ENCODE measurements at places on chromosomes 13 and 19. TPM values are rescaled to one million over a fixed set of nuclear protein-coding genes. Genes with fewer than 3 reads are reported as not detected.

ZNF253 gene
- 1.4 TPM for total RNA-seq

DNA sequence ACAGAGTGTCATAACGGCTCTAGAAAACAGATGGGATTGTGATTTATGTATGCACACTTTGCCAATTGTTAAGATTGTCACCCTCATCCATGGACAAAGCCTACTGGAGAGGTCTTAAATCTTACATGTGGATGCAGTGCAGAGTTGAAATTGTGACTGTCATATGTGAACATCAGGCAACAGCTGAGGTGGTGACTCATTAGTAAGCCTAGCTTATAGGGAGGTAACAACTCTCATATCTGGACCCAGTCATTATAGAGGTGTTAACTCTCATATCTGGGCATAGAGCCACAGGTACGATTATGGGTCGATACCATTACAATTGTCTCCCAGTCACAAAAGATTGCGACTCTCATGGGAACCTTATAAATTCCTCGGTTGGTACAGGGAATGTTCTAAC lies 29.8 kb upstream of the ZNF254 start:
- no peak for DNase-seq

DNA sequence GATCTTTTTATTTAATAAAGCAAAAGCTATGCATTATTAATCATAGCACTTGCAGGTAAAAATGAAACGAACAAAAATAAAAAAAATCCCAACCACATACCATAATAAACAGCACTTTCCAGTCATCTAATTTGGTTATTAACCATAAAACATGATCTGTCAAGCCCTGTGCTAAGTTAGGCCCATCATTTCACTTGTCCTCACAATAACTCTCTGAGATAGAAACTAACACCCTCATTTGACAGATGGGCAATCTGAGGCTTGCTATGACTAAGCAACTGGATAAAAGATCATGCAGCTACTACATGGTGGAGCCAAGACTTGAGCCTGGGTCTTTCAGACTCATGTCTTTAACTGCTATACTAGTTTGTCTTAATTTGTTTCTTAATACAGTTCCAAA lies 21.8 kb downstream of the PROSER1 start:
- DNase-seq: no peak

- DNase-seq: no peak
Observed at GRCh38 chr19:54916822-54917221, 10.9 kb downstream of the NCR1 start.

KIR3DL2 gene
- total RNA-seq: not detected

DNA sequence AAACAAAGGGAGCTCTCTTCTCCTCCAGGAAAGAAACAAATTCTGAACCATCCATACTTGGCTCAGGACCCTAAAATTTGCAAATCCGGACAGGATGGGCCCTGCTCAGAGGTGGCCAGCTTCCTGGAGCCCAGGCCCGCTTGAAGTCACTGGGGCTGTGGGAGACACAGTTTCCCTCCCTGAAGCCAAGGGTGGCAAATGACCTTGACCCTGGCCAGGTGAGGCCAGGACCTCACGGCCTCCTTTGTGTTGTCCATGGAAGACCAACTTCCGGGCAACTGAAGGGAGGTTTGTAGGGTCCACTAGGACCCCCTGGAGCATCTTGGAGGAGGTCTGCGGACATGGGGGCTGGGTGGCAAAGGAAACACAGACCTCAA lies 5.5 kb downstream of the NANOS3 start:
- DNase-seq: no peak

- DNase-seq: no peak
Observed at GRCh38 chr19:19900139-19900728, 512 bp upstream of the ZNF93 start.

DNA sequence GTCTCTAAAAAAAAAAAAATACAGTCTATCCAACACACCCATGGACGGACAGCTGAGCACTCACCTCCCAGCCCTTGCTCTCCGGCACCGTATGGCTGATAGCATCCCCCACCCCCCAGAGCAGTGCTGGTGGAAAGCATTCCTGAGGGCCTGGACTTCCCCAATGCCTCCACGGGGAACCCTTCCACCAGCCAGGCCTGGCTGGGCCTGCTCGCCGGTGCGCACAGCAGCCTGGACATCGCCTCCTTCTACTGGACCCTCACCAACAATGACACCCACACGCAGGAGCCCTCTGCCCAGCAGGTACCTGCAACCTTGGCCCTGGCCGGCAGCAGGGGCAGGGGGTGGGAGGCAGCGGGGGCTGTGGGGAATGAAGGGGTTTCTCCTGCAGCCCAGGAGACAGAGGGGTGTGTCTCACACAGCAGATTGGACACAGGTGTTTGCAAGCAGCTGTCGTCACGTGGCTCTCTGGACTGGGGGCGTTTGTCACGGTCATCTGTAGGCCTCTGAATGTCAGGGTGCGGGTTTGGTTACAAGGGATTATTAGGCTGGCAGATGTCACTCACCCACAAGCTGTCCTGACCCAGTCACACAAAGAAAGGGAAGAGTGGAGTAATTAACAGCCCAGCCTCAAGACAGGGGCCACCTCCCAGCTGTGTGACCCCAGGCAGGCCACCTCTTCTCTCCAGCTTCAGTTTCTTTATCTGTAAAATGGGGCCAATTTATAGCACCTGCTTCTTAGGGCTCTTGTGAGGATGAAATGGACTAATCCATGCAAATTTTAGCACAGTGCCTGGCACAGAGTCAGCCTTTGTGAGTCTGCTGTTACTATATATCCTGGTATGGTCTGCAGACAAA lies 19.3 kb downstream of the PLD3 start:
- DNase-seq: no peak

DNA sequence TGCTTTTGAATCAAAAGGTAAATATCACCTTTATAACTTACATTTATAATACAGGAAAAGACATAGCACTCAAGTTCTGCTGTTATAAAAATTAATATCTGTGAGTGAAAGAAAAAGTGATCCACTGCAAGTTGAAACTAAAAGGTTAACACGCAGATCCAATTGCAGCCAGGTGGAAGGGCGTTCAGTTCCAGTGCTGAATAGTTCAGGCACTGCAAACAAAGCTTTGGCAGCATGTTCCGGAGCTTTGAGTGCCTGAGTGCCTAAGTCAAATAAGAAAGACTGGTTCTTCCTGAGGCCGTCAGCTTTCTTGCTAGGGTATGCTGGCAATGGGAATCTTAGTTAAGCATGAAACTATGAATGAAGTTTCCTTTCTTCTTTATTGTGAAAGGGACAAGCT lies 200.3 kb downstream of the LMO7 start:
- DNase-seq: no peak

DNA sequence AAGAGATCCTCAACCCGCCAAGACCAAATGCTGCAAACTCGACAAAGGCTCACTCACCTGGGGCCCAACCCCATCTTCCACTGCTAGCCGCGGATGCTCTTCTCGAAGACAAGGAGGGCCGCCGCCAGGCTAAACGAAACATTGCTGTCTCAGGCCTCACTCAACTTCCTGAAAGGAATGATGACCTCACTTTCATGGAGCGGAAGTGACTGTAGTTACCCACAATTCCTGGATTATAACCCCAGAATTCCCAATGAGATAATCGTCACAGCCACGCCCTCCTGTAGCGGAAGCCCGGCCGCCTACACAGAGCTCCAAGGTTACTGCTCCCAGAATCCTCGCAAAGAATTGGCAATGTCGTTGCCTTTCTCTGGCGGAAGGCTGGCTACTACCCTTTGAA lies 10.5 kb upstream of the ZNF112 start:
- no peak for DNase-seq

TMEM147 gene
- 123 TPM for total RNA-seq

SIAH3 gene
- total RNA-seq: not detected

GRCh38 chr19:27822336-27822735 lies 1390.6 kb downstream of the UQCRFS1 start:
- DNase-seq: no peak

DNA sequence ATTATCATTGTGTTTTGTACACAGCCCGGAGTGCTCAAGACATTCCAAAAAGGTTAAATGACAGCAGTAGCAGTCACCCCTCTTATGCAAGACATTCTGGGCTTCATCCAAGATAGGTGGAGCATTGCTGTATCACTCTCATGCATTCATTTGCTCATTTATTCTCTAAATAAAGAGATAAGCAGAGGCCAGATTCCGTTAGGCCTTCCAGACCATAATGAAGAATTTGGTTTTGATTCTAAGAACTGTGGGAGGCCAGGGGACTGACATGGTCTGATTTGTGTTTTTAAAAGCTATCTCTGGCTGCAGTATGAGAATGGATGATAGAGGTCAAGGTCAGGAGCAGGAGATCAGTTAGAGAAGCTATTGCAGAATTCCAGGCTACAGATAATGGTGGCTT lies 145.8 kb downstream of the KCNRG start:
- DNase-seq: peak; percentile 86

FPR1 gene
- total RNA-seq: 6.2 TPM

DNA sequence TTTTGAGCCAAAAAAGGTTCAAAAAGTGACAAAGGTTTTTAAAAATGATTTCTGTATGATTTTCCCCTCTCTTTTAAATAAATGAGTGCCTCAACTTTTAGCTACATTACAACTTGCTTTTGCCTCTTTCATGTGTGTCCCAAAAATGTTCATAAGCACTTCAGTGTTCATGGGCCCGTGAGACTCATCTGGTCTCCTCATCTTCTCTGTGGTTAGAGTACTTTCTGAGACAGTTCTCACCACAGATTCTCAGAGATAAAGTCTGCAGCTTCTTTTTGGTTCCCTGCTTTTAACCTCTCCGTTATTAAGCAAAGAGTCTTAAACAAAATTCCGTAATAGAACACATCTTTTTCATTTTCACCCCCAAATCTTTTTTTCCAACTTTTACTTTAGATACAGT lies 156.9 kb downstream of the DLEU7 start:
- no peak for DNase-seq

DNA sequence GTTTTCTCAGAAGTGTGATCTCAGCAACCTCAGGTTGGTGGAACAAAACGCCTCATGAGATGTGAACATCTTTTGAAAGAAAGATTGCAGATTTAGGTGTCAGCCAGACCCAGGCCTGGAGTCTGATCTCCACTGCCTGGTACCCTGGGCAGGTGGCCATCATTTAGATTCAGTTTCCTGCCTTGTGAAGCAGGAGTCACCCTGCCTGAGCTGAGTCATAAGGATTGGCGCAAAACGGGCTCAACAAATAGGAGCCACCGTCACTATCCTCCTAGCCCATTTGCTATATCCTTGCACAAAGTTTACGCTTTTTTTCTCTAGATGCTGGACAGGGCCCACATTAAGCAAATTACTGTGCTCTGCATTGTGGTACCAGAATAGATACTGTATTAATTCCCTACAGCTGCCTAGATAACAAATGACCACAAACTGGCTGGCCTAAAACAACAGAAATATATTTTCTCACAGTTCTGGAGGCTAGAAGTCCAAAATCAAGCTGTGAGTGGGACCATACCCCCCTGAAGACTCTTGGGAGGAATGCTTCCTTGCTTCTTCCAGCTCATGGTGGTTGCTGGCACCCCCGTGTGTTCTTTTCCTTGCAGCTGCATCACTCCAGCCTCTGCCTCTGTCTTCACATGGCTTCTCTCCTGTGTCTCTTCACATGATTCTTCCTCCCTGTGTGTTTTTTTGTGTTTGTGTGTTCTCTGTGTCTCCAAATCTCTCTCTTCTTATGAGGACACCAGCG lies 38.2 kb downstream of the TNFSF11 start:
- DNase-seq: peak; percentile 61

GRCh38 chr19:782185-782877 lies 14.9 kb upstream of the PTBP1 start:
- peak; percentile 79 for DNase-seq

DNA sequence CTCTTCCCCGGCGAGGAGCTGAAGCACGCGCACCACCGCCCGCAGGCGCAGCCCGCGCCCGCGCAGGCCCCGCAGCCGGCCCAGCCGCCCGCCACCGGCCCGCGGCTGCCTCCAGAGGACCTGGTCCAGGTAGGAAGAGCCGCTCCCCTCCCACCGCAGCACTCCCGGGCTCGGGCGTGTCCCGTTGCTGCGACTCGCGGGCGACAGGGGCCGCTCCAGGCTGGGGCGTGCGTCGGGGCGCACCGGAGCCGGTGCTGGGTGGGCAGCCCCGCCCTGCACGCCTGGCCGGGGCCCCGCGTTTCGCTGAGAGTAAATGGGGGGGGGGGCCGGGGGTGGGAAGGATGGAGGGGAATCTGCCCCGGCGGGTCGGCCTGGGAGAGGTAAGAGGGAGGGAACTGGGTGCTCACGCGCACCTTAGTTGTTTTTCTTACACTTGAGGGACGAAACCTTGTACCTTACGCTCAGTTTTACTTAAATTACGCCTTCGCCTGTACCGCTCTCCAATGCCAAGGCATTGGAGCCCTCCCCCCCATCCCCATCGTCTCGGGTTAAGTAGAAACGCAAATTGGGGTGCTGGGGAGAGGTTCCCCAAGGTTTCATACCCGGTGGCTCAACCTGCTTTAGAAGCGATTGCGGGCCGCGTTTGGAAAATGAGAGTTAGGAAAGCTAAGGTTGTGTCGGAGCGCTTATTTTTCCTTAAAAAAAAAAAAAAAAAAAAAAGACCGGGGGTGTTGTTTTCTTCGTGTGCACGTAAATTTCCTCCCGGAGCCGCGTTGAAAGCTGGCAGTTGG lies 850 bp downstream of the KLF5 start:
- DNase-seq: no peak

GRCh38 chr13:94550062-94550738 lies 45.8 kb downstream of the TGDS start:
- DNase-seq: no peak

DNA sequence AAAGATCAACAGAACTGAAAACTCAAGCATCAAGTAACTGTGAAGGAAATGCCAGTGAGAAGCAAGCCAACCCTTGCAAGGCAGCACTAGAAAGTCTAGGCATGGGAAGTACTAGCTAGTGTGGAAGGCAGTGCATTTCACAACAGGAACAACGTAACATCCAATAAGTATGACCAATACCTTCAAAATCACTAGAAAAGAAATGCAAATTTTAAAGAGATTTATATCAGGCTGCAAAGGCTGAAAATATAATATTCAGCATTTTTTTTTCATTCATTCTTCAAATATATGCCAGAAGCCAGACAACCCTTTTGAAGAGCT lies 121.9 kb downstream of the DLEU7 start:
- no peak for DNase-seq

DNA sequence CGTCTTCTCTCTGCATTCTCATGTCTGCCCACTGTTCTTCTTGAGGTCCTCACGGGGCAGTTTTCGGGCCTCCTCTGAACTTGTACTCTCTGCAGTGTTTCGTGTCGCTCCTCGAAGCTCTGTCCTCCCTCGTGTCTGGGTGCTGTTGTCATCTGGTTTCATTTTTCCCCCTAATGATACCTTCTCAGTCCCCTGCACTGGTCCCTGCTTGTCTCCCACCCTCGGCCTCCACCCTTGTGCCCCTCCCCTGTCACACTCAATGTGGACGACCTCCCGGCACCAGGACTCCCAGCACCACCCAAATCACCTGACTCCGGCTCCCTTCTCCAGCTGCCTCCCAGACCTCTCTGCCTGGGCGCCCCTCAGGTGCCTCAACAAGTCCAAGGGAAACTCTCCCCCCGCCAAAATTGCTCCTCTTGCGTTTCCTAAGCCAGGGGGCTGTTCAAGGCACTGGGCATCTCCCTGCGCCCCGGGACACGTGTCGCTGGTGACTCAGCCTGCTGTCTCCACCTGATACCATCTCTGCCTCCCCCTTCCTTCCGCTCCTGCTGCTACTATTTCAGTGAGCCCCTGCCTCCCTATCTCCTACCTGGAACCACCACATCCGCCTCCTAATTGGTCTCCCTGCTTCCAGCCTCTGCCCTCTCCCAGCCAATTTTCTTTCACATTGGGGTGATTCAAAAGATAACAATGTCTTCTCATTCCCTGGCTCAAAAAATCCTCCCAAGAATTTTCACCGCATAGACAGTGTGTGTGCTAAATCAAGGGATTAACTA lies 49.5 kb downstream of the RFX2 start:
- peak; percentile 74 for DNase-seq

ZNF222 gene
- 4.3 TPM for total RNA-seq

CCDC124 gene
- total RNA-seq: 122 TPM

- DNase-seq: peak; percentile 60
Observed at GRCh38 chr19:20503476-20503875, 62.1 kb downstream of the ZNF737 start.

Measured in MCF 10A (cell line).